Hypothalamus (tissue), 51 donors: ENCODE measurements at places on chromosomes 1 and 21.

GRCh38 chr1:201229095-201229494, 38.5 kb downstream of the IGFN1 start:
- no peak for DNase-seq

DNA sequence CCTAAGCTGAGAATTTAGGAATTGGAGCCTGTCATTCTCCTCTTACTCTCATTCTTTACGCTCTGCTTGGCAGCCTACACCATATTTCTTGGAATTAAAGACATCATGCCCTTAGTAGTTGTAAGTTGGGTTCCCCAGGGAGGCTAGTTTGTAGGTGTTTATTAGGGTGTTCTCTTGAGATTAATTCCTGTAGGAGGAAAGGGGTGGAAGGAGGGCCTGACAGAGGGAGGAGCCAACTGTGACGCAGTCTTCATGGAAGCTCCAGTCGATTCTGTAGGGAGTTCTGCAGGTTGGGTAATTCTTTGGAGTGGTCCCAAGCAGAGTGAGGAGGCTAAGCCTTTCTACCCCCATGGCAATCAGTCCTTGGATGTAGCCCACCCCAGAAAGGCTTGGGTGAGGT, 111.4 kb downstream of the HHAT start:
- DNase-seq = no peak

DNA sequence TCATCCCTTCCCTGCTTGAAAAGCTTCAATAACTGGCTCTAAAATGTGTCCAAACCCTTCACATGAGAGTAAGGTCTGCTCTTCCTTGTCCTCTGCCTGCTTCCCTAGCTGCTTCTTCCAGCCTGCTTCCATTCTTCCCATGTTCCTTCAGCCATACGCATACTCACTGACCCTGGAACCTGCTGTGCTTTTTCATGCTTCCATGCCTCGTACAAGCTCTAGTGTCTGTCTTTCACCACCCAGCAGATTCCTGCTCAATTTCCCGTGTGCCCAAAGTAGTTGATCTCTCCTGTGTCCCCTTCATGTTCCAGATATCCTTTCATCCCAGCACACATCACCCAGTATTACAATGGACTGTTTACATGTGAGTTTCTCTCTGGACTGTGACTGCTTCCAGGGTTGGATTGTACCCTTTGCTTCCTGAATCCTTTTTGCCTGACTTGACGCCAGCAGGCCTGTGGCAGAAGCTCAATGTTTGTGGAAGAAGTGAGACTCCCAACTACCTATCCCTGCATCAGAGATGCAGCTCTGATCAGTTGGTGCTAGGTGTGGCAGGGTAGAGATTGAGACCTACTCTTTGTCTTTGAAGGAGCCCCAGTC, 35.9 kb upstream of the RNF19B start:
- DNase-seq = no peak

DNA sequence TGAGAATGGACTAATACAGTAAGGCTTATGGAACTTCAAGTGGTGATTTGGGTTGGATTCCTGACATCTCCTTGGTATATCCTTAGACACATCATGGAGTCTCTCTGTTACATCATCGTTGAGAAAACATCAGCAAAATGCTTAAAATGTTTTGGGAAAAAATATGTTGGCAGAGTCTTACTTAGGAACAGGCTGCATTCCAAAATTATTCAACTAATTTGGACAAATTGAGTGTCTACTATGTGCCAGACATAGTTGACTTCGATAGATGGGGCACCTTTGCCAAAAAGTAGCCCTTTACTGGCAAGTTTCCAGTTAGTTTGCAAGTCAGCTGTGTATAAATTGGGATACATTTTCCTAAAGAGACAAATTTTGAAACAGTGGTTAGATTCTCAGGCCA, 253.4 kb upstream of the ST6GALNAC5 start:
- DNase-seq = no peak

DNA sequence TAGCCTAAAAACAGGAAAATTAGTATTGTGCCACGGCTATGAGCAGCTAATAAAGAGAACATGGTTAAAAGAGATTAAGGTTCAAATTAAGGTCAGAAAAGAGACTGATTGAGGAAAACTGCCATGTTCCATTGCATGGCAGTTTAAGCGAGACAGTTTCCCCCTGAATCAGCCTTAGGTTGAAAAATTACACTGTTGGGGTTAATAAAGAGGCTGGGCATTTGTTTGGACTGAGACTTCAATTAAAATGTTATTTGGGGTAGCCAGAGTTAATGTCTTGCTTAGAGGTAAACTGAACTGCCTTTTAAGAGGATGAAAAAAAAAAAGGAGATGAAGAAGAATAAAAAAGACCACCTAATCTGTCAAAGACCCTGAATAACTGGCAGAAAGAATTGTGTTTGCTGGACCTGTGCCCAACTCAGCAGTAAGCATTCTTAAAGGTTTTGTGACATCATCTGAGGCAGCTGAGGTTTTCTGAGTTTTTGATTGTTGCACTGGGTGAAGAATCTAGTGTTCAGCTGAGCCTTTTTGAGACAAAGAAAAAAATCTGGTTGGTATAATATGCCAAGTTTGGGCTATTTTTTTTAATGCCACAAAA, 17.7 kb upstream of the PROX1 start:
- DNase-seq = no peak

- DNase-seq = no peak
These were observed 35.6 kb upstream of the POU2F1 start for GRCh38 chr1:167185062-167185461.

DNA sequence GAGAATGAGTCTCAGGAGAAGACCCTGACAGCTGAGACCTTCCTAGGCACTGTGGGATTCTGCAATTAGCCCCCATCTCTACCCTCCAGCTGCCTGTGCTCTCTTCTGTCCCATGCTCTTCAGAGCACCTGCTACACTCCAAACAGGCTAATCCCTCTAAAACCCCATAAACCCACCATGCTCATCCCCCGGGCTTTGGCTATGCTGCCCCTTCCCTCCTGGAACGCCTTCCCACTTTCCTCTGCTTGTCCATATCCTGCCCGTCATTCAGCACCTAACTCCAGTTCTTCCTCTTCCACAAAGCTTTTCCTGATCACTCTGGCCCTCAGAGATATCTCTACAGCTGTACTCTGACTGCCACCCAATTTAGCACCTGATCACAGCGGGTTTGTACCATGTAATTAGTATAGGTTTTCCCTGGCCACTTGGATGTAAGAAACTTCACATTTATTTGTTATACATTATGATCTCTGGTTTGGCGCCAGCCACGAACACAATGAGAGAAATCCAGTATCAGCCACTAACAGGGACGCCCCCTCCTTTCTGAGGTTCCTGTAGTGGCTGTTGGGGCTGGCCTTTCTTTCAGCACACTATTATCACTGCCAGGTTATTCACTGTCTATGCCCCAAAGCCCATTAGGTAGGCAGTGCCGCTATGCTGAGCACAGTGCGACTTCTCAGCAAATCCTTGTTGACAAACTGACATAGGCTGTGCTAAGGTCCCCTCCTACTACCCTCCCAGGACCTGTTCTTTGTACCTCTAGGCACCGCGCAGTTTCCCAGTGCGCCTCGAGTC, 45.1 kb downstream of the CDC7 start:
- no peak for DNase-seq

DNA sequence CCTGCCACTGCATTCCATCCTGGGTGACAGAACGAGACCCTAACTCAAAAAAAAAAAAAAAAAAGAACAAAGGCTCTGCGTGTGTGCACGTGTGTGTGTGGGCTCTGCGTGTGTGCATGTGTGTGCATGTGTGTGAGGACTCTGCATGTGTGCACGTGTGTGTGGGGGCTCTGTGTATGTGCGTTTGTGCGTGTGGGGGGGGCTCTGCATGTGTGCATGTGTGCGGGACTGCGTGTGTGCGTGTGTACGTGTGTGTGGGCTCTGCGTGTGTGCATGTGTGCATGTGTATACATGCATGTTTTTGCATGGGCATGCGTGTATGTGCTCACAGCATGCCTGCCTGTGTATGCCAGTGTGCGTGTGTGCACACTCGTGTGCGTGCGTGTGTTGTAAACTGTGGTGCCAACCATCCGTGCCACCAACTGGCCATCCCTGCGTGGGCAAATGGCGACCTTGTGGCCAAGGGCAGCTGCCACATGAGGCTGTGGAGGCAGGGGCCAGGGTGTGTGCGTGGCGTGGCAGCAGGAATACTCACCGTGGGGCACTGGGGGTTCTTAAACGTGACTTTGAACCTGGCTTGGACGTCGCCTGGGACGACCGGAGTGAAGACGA, 26.8 kb upstream of the TMEM52 start:
- DNase-seq = no peak

DNA sequence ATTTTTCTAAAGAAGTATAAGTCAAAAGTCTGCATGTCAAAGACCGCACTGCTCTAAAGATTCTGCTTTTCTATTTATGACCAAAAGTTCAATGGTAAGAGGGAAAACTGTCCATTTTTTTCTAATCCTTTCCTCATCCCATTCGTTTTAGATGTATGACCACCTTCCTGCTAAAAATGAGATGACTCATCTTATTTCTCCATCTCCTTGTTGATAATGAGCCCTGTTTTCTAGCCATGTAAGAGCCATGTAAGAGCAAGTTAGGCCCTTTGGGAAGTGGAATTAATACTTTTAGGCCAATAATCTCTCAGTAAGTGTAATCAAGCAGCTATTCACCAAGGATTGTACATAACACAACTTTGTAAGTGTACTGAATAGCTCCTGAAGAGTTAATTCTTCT, 475.6 kb upstream of the B3GALT2 start:
- DNase-seq = no peak

GRCh38 chr1:163195728-163196448, 6.8 kb downstream of the RGS5 start:
- DNase-seq = no peak

DNA sequence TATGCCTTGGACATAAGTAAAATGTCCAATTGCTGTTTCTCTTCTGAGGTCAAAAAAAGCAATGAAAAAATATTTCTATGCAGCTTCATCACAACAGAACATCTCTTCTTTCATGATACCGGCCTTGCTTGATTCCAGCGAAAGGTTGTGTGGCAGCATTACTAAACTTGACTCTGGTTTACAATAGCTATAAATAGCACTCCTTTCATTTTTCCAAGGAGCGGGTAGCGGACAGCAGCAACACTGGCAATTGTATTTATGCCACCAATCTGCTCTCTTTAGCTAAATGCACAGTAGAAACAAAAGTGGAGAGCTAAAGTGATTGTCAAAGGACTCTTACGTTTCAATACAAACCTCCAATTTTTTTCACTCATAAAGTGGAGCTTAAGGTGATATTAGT, 7.5 kb upstream of the DAB1 start:
- no peak for DNase-seq

- no peak for DNase-seq
These were observed 22.8 kb downstream of the S100A6 start for GRCh38 chr1:153513023-153513422.

DNA sequence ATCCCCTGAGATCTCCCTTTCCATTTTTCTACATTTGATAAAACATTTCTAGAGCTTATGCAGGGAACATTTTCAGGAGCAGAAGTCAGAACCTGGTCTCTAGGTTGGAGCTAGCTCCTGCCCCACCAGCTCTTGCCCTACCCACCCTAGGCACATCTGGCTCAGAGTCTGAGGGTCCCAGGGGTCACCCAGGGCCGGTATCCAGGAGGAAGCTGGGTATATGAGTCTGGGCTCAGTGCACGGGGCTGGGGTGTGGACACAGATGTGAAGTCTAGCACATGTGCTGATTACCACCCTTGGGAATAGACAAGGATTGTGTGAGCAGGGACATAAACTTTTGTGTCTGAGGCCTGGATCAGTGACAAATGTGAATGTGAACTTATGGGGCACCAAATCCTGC, 95.4 kb downstream of the MATN1 start:
- no peak for DNase-seq

GRCh38 chr1:92797297-92797696, 12.4 kb upstream of the EVI5 start:
- no peak for DNase-seq

DNA sequence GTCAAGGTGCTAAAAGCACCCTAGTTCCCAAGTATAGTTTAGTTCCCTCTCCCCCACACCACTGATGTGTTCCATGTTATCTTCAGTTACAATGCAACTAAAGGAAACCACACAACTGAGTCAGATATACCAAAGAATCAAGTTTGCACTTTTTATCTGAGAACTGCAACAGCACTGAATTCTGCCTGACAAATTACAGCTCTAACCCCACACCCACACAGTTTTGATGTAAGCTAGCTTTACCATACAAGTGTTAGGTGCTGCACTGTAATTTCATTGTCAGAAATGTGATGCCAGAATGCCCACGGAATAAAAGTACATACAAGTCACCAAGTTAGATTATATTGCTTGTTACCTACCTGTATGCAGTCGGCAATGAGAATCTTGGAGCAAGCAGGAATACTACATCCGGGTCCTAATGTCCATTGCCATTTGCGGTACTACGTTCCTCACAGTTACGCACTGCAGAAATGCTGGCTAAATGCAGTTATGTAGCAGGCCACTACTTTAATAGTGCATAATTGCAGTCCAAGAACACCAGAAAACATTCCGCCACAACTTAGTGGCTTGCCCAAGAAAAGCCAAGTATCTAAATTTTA, 12.1 kb downstream of the SFPQ start:
- DNase-seq = no peak

DNA sequence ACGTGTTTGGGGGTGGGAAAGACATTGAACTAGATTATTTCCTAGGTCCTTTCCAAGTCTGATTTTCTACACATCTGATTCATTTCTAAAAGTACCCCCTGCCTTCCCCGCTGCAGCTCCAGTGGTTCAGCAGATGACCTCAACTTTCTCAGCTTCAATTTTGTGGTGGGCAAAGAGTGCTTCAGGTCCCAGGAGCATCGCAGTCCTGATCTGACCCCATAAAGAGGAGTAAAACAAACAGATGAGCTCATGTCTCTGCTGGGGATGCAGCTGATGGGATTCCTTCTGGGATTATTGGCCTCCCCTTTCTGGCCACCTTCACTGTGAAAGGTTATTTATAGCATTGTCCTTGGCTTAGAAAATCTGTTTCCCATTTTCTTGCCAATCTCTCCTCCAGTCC, 337.0 kb upstream of the PLXNA2 start:
- DNase-seq = no peak

DNA sequence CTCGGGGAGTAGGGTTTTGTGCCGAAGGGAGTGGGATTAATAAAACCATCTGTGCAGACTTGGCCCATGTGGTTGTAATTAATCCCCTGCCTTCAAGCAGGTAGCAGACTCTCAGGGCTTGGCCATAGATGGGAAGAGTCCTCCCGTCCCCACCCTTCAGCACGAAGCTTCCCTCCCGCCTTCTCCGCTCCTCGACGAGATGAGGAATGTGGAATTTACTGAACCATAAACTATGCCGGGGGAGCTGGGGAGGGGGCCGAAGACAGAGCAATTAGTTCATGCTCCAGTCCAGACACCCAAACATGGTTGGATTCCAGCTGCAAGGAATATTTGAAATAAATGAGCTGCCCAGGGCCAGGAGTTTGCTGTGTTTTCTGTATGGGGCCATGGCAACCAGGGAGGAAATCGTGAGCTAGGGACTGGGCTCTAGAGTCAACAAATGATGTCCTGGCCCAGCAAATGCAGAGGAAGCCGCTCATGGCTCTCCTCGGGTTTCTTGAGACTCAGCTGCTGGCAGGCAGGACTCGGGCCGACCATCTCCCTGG, 78.8 kb downstream of the SPSB1 start:
- no peak for DNase-seq
